ENCODE measurements at places on chromosomes 3 and 15.

DNA sequence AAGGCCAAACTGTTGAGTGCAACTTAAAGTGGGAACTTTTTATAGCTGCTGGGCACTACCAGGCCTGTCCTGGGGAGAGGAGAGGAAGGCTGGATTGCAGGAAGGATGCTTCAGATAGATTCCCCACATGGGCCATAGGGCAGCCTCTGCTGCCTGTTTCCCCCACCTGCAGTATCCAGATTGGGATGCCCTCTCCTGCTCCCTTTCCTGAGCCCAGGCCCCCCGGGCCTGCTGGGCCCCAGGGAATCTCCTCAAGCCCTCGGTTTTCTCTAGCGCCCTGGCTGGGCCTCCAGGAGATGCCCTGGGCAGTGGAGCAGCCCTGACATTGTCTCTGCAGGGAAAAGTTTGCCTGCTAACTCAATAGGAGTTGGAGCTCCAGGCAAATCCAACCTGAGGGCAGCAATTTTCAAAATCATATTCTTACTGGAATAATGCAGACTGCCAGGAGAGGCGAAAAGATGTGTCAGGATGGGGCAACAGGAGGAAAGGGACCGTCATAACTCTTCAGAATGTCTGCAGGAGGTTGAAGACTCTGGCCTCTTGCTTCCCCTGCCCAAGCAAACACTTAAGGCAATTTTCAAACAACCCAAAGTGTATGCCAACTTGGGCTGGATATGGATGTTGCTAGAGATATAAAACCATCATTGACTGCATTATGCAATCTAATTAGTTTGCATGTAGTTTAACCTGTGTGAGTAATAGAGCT, 4.4 kb downstream of the NR2F2 start:
- DNase-seq = no peak

- no peak for DNase-seq
These were observed 94.6 kb downstream of the CYP19A1 start for GRCh38 chr15:51243774-51244173.

DNA sequence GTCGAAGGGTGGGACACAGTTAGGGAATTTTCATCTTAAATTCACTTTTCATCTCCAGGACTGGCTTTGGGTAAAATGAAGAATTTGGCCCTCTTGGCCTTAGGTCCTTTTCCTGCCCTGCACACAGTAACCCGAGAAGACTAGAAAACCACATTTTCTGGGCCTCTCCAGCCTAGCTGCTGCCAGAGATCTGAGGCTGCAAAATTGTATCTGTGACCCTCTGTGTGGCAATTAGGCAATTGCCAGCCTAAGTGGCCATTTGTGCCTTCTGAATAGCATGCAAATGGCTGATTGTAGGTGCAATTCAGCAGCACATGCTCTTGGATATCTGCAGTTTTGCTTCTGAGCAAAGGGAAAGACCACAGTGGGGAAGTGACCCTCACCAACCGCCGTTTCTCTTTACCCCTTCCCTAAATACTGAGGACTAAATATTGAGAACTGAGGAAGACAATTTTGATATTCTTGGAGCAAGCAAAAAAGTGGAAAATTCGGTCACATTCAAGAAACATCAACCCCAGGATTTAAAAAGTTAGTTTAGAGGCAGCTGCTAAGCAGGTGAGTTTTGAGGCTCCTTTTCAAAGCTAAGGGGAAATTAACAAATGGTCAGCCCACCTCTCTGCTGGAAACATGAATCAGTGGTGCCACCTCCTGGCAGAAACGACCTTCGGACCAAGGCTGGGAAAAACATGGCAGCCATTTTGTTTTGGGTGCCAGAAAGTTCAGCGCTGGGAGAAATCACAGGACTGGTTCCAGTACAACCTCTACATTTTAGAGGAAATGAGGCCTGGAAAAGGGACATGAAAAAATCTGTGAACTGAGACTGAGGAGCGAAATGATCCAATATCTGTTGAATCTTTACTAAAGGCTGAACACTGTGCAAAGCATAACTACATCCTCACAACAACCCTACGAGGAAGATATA, 56.6 kb upstream of the PRTG start:
- no peak for DNase-seq

GRCh38 chr15:29889542-29890329, 67.5 kb upstream of the TJP1 start:
- no peak for DNase-seq

DNA sequence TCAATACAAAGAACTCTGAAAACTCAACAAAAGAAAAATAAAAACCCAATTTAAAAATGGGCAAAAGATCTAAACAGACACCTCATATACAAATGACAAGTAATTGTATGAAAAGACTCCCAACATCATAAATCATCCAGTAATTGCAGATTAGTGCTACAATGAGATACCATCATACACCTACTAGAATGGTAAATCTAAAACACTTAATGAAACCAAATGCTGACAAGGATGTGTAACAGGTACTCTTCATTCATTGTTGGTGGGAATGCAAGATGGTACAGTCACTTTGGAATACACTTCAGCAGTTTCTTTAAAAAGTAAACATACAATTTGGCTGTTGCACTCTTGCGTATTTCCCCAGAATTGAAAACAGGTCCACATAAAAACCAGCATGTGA, 68.4 kb downstream of the LHFPL4 start:
- DNase-seq = no peak

DNA sequence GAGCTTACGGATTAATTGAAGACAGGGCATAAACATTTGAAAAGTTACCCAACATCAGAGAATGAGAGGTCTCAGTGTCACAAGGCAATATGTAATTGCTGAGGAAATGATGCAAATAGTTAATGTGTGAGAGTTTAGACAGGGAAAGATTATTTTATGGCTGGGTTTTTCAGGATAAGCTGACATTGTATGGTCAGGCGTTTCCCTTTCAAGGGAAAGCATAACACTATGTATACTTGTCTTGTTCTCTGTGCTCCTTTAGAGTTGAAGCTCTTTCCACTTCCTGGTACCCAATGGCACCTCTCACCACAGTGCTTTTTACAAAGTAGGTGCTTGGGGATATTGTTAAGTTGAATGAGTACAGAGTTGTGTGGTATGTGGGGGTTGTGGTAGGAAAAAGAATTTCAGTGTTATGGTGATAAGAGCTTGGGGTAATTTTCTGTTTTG, 19.9 kb downstream of the IQGAP1 start:
- DNase-seq = no peak

DNA sequence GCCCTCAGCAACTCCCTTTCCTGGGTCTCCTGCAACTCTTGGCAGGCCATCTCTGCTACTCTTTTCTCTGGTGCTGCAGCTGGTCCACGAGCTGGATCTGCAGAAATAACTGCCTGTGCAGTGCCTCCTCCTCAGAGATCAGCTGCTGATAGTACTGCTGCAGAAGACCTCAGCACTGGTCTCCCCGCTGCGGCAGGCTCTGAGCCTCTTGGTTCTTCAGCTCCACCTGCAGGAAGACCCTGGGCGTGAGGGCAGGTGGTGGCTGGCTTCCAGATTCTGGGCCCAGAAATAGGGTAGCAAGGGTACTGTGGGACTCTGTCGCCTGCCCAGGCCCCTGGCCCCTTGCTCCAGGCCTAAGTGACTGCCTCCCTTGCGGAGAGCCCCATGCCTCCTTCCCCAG, 79.7 kb upstream of the C2CD4B start:
- no peak for DNase-seq
